Subcutaneous adipose tissue (tissue), 4 donors: ENCODE measurements at places on chromosomes 16 and 17. TPM values are rescaled to one million over a fixed set of nuclear protein-coding genes. Genes with fewer than 3 reads are reported as not detected.

The EPOP gene
- 1.1 TPM for total RNA-seq

The SEPTIN1 gene
- total RNA-seq = 4.4 TPM

The RPAIN gene
- 43.3 TPM for total RNA-seq

The SLC25A39 gene
- total RNA-seq = 44.3 TPM

The MMP2 gene
- 781 TPM for total RNA-seq

The CD300E gene
- 1.1 TPM for total RNA-seq

The TBC1D3H gene
- not detected for total RNA-seq

The CCDC40 gene
- 5.4 TPM for total RNA-seq

The SCNN1B gene
- total RNA-seq = 30.3 TPM

The ATP1B2 gene
- not detected for total RNA-seq

The LRRC37A gene
- 2.4 TPM for total RNA-seq
